ENCODE measurements at places on chromosomes 12 and 14.

GRCh38 chr14:60089221-60089620, 2.5 kb upstream of the PCNX4 start:
- DNase-seq = no peak

GRCh38 chr12:22860926-22861325, 236.0 kb downstream of the ETNK1 start:
- DNase-seq = no peak

DNA sequence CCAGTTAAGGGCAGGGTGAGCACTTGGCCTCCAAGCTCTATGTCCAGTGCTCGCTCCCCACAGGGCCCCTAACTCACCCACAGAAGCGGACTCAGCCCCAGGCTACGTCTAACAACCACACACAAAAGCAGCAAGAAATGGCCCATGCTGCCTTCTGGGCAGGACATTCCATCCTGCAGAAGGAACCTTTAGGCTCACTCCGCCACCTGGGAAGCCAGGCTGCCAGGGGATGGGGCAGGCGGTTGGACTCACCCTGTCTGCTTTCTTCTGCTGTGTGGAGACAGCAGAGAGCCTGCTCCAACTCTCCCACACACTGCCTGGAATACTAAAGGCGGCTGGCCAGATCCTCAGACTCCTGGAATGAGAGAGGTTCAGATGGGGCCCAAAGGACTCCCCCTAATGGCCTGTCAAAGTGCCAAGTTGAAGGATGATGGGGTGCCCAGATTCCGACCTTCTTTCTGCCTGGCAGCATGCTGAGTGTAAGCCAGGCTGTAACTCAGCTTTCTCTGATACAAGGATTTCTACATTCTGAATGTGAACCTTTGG, 27.7 kb upstream of the BLTP3B start:
- no peak for DNase-seq

DNA sequence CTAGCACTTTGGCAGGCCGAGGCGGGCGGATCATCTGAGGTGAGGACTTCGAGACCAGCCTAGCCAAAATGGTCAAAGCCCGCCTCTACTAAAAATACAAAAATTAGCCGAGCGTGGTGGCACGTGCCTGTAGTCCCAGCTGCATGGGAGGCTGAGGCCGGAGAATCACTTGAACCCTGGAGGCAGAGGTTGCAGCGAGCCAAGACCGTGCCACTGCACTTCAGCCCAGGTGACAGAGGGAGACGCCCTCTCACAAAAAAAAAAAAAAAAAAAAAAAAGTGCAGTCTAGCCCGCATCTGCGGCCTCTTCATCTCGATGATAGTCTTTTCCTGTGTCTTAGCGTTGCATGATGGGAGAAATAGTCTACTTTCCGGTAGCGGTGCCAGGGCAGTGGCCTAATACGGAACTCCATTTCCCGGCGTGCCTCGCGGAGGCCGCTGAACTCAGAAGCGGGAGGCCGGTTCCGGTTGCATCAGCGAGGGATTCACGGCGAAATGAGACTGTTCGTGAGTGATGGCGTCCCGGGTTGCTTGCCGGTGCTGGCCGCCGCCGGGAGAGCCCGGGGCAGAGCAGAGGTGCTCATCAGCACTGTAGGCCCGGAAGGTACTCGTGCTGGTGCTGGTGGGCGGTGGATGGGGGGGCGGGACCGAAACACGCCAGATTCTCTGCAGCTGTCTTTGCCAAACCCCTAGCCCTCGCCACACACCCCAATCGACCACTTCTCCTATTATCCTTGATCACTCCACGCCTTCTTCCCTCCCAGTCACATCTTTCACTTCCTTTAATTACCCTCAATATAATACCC, at the start of gene MARS1:
TSS of gene MARS1 (plus strand) at position 472 of the 805 bp plus-strand sequence. CDS start at position 495, 23 bp downstream.
- DNase-seq = peak; percentile 90

DNA sequence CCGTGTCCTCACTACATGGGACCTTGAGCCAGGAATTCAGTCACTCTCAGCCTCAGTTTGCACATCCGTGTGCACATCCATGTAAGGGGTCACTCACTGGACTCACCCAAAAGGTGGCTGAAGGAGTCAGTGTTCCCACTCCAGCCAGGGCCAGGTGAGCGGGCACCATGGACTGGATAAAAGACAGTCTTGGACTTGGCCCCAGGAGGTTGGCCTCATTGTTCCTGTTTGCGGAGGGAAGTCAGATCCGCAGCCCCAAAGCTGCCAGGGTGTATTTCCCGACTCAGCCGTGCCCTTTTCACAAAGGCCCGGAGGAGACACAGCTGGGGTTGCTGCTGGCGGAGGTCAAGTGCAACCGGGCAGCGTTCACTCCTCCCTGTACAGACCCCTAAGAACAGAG, 170.7 kb upstream of the MYL2 start:
- no peak for DNase-seq

DNA sequence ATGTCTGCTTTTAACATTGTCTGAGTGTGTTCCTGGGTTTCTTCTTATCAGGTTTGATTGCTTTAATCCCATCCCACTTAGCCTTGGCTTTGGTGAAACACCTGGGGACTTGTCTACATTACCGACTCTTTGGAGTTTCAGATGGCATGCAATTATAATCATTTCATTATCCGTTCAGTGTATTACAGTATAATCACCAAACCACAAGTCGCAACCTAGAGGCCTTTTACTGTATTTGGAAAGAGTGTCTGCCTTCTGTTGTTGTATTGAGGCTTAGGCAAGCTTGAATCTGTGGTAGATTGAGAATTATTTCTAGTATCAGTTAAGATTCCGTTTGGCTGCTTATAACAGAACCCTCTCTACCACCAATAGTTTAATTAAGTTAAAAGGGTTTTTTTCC, 103.9 kb downstream of the TGFB3 start:
- no peak for DNase-seq

- no peak for DNase-seq
These were observed 536 bp upstream of the SLC35E3 start for GRCh38 chr12:68745376-68745903.

GRCh38 chr12:64819816-64820402, 4.5 kb upstream of the TBC1D30 start:
- no peak for DNase-seq

DNA sequence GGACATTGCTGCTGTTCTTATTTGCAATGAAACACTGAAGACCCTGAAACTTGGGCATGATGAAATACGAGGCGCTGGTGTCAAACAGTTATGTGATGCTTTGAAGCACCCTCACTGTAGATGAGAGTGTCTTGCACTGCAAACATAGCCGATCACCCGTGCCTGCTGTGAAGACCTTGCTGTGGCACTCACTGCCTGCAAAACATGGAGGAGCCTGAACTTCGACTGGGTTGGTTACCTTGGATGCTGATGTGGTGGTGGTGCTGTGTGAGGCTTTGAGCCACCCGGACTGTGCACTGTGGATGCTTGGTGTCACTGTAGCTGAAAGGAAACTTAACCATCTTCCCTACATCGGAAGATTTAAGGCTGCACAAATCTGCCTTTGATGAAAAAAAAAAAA, 162.9 kb downstream of the GLT1D1 start:
- no peak for DNase-seq

DNA sequence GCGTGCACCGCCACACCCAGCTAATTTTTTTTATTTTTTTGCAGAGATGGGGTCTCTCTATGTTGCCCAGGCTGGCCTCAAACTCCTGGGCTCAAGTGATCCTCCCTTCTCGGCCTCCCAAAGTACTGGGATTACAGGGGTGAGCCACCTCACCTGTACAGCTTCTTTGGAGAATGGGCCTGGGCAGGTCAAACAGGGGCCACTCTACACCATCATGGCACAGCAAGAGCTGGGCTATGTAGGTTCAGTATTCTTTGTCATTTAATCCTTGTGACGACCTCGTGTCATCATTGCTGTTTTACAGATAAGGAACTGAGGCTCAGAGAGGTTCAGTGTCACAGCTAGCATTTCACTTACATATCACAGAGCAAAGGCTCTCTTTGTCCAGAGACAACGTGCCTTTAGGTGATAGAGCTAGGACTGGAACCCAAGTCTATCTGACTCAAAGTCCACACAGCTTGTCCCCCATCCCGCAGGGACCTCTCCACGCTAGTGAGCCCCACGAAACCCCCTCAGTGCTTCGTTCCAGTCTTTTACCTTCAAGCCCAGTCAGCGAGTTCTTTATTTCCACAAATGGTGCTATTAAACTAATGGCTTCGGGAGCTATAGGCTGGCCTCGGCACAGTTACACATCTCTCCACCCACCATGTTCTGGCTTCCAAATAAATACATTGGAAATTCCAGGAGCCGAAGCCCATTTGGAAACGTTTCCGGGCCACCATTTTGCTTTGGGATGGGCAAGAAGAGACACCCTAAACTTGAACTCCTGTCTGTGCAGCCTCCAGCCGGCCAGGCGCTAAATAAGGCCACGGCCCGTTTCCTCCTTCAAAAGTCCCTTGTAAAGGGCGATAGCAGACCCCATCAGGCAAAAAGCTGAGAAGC, 660 bp upstream of the MAP1LC3B2 start:
- DNase-seq = no peak

DNA sequence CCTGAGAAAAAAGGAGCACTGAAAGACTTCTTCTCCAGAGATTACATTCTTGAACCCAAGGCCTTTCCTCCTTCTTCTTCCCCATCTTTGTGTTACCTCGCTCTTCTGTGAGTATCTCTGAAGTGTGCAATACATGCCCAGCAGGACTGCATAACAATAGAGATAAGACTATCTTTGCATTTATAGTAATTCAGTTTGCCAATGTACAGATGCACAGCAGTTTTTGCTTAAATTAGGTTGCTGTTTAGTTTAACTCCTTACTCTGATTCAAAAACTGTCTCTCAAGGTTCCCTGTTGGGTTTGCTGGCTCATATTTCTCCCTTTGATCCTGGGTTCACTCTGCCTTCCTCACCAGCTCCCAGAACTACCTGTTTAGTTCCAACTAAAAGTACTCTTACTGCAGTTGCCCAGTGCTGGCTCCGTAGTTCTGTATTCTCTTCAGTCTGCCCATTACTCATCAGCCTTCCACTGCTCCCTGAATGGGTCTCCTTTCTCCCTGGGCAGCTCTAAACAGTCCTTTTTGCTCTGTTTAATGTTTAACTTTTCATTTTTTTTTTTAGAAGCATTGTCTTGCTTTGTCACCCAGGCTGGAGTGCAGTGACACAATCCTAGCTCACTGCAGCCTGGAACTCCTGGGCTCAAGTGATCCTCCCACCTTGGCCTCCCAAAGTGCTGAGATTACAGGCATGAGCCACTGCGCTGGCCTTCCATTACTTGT, 180.6 kb upstream of the CAND1 start:
- no peak for DNase-seq

DNA sequence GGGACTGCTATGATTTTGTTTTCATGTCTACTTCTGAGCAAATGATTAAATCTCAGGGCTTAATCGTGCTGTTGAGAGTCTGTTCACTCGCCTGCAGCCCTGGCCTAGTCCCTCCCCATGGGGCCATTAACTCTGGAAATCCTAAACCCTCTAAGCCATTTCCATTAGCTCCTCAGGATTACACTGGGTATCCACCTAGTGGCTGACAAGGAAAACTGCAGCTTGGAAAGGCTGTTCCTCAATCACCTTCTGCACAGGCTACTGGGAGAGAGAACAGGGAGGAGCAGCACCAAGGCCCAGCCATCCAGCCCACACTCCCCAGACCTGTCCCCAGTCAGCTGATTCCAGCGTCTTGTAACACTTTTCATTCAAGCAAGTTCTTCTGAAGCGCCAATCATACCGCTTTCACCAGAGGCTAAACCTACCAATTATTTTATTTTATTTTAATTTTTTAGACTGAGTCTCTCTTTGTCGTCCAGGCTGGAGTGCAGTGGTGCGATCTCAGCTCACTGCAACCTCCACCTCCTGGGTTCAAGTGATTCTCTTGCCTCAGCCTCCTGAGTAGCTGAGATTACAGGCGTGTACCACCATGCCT, 48.7 kb downstream of the NEUROD4 start:
- no peak for DNase-seq

GRCh38 chr12:60689137-60689536, 1093.3 kb downstream of the SLC16A7 start:
- no peak for DNase-seq

- DNase-seq = no peak
These were observed 23.2 kb downstream of the HAL start for GRCh38 chr12:95972832-95973456.

DNA sequence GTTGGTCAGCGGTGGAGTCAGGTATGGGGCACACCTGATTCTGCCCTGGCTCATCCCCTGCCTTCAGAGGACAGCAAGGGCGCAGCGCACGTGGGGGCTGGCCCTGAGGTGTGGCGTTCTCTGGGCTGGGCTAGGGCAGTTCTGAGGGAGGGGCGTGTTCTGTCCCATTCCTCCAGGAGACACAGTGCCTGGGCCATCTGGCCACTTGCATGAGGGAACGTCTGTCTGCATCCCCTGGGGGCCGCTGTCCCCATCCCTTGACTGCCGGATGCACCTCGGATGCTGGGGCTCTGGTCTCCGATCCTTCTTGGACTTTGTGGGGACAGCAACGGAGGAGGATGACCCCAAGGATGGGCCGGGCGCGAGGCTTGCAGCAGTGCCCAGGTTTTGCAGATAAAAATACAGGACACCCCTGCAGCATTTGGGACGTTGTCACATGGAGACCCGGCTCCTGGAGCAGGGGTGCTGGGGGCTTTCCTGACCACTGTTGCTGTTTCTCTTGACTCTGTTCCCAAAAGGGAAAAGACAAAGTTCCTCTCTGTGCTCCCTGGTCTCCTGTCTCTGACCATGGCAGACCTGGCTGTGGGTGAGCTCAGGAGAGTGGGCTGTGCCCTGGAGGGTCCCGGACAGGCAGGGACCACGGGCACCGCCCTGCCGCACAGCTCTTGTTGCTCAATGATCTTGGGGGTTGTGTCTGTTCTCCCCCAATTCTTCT, 6.9 kb downstream of the MTA1 start:
- no peak for DNase-seq

DNA sequence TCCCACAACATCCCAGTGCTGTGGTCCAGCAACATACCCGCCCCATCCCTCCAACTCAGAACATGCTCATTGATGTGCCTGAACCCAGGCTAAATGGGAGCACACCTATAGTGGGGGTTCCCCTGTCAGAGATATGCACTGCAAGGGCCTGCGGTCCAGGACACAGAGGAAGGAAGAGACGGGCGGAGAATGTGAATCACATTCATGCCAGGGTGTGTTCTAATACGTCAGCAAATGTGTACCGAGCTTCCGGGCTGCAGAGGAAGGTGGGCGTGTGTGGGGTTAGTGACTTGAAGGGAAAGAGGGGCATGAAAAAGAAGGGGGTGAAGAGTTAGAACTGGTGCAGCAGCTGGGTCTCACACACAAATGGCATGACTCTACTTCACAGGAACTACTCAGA, 83.7 kb downstream of the DPF3 start:
- peak; percentile 70 for DNase-seq

DNA sequence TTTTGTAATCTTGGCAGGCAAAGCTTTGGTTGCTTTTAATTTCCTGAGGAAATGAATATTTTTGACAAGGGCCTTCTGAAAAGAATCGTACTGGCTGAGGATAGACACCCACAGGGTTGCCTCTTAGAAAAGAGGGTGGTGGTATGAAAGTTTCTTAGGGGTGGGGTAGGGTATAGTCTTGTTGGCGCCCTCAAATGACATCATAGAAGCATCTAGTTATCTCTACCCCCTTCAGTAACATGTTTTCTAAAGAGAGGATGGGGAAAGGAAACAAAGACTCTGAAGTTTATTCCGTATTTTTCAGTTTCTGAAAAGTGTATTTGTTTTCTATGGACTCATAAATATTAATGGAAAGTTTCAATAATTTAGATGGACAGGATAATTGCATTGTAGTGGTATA, 13.7 kb downstream of the PRKCH start:
- DNase-seq = no peak

All from stimulated activated naive CD8-positive, alpha-beta T cell treated with anti-CD3 and anti-CD28 coated beads, Interleukin-15, Interleukin-2, amounts not matched to agents 100 U/mL and 50 U/mL, for 24 hours (primary cell).